Fibroblast of skin of right quadriceps (primary cell): ENCODE measurements at places on chromosomes 7 and 10.

GRCh38 chr10:78470267-78471103, 436.8 kb downstream of the RPS24 start:
- no peak for DNase-seq

GRCh38 chr7:42982604-42983115, 50.5 kb downstream of the MRPL32 start:
- no peak for DNase-seq

- no peak for DNase-seq
These were observed 82.0 kb downstream of the MICALL2 start for GRCh38 chr7:1377111-1377909.

DNA sequence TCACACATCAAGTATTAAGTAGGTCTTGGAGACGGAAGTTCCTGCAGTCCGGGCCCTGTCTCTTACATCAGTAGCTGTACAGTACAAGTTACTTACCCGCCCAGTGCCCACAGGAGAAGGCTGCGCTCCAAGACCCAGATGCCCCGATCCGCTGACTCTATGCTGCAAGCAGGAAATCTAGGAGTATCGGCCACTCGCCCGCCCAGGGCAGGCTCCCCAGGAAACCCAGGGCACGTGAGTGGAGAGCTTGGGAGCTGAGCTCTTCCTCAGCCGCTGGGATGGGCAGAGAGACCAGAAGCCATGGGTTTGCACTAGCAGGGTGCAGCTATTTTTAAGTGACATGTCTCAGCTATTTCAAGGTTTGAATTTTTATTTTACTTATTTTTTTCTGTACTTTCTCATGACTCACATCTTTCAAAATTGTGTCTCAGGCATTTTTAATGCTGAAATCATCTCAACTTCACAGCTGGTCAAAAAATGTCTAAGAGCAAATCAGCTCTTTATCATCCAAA, 1.9 kb upstream of the GPER1 start:
- peak; percentile 29 for DNase-seq

DNA sequence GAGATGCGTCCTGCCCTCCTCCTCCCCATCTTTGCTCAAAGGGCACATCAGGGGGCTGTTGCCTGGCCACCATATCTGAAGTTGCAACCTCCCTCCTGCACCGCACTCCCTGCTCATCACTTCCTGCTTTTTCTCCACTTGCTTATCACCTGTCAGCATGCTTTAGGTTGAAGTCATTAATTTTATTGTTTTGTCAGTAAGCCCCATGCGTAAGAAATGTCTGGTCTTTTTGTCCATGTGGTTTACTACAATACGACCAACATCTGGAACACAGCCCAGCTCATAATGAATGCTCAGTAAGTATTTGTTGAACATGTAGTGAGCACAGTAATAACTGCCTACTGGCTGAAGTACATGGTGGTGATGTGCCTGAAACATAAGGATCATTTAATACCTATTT, 71.6 kb upstream of the GJD4 start:
- peak; percentile 30 for DNase-seq

GRCh38 chr7:36906956-36907635, 182.8 kb upstream of the AOAH start:
- no peak for DNase-seq

- DNase-seq: no peak
These were observed 67.4 kb upstream of the ELN start for GRCh38 chr7:73960548-73960947.

DNA sequence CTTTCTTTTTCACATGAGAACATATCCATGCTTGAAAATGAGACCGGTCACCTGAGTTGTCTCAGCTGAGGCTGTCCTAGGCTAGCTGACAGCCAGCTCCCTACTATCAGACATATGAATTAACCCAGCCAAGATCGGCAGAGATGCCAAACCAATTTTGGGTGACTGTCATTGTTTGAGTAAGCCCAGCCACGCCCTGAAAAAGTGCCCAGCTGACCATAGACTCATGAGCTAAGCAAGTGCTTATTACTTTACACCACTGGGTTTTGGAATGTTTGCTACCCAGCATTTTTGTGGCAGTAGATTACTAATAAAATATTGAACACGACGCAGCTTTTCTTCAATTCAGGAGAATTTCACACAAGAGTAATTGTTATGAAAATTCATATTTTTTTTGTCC, 265.2 kb upstream of the LYZL1 start:
- DNase-seq: no peak

- no peak for DNase-seq
These were observed 81.9 kb upstream of the DNAAF5 start for GRCh38 chr7:644381-645305.

- DNase-seq: peak; percentile 52
These were observed 3.2 kb upstream of the ZNF248 start for GRCh38 chr10:37860494-37861190.

GRCh38 chr7:30790356-30790755, 19.1 kb downstream of the MINDY4 start:
- no peak for DNase-seq

DNA sequence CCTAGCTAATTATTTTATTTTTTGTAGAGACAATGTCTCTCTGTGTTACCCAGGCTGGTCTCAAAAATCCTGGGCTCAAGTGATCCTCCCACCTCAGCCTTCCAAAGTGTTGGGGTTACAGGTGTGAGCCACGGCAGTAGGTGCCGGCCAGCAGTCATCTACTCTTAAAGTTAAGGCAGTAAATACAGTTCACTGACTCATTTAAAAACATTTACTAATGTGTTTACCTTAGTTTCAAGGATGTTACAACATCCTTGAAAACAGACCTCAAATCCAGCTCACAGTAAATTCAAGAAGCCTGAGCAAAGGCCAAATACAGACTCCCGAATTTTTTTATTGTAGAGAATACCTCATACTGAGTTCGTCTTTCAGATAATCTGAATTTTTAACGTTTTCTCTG, 29.6 kb upstream of the ABCB4 start:
- DNase-seq: no peak

GRCh38 chr10:60453036-60453435, 63.4 kb upstream of the ANK3 start:
- DNase-seq: no peak
